ENCODE measurements at places on chromosomes 7 and 10. TPM values are rescaled to one million over a fixed set of nuclear protein-coding genes. Genes with fewer than 3 reads are reported as not detected.

DNA sequence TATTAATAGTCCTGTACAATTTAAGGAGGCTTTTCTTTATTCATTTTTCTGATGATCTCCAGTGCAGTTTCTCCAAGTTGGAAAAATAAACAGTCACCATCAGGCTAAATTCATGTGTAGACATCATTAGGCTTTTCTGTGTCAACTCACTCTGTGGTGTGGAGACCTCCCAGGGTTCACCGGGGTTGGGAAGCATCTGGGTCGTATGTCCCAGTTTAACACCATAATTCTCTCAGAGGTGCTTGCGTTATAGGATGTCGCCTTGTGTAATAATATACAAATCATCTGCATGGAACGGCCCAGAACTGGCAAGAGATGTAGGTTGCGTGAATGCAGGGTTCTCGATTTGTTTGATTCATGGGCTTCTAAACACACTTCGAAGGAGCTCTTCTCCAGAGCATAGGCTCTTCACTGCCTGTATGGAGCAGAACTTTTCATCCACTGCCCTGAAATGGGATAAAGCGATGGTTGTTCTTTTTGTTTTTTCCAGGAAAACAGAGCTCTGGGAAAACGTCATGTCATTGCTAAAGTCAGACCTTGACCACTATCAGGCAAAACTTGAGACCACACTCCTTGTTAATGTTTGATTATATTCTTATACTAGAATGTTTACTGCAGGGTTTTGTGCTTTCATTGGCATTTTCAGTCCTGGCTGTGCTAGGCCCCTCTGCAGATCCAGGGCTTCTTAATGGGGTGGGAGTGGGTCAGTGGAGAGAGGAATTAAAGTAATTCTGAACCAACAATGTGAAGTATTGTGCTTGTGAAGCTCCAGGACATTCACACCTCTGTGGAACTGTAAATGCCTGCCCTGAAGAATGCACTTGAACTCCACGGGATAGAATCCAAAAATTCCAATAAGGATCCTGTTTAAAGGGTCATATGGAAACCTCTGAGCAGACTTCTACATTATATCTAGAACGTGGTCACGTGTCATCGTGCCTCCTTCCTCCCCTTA, 172.8 kb downstream of the TRIL start:
- H3K36me3 ChIP-seq: no peaks in the 10 kb centered on the region
- H3K27ac ChIP-seq: peak overlapping the region; percentile 73
- no peak overlapping the region for H3K4me3 ChIP-seq
- DNase-seq: no peak

DNA sequence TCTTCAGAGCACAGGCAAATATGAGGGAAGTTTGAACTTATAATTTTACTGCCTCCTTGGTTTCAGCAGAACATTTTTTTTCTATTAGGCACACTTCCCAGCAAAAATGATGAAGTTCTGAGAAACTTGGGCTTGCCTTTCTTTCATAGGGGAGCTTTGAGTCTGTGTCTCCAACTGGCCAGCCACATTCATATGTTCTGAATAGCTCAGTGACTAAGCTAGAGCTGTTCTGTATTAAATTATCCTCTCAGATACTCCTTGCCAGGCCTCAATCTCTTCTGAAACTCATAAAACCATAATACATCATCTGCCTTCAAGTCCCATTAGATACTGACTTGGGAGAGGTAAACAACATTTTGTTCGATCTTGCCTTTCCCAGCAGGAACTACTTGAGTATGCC, 476.5 kb downstream of the GPAM start:
- H3K4me3 ChIP-seq: no peak overlapping the region
- no peaks in the 10 kb centered on the region for H3K4me1 ChIP-seq
- H3K27ac ChIP-seq: no peak overlapping the region
- no peak for DNase-seq
- H3K36me3 ChIP-seq: no peaks in the 10 kb centered on the region
- H3K27me3 ChIP-seq: no peaks in the 10 kb centered on the region

Gene CTTNBP2
- total RNA-seq: 14.0 TPM

GRCh38 chr10:128596906-128597305, 470.7 kb upstream of the MKI67 start:
- no peaks in the 10 kb centered on the region for H3K36me3 ChIP-seq
- DNase-seq: no peak
- H3K4me1 ChIP-seq: no peaks in the 10 kb centered on the region
- no peak overlapping the region for H3K4me3 ChIP-seq

DNA sequence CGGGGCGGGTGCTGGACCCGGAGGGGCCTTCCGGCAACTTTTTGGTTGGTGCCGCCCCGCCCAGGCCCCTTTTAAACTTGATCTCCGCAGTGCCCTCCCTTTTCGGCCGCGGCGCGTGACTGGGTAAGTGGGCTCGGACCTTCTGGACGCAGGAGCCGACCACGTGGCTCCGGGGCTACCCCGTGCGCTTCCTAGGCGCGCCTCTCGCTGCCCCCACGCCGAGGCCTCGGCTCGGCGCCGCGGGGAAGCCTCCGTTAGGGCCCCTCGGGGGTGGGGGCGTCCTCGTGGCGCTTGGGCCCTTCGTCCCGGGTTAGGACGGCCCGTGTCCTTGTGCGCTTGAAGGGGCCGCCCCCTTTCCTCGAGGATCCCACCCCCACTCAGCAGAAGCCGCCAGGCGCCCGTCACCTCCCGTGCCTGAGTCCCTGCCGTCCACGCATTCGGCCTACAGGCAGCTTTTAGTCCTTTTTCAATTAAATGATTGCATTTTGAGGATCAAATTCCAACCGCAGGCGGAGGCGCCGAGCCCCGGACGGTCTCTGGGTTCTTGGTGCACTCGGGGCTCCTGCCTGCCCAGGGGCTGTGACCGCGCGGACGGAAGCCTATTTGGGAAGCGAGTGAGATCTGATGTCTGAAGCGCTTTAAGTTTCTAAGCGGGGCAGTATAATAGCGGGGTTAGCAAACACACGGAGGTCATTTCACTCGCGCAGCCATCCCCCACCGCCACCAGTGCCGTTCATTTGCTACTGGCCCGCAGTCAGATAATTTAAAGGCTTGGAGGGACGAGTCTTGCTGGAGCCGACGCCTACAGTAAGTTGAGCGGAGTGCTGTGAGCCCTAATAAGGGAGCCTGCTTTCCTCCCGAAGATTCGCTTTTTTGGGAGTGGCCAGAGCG, 31.8 kb upstream of the TOMM7 start:
- peaks cover 11% of the 10 kb centered on the region for H3K36me3 ChIP-seq
- H3K4me1 ChIP-seq: peaks cover 4% of the 10 kb centered on the region
- peaks cover 17% of the 10 kb centered on the region for H3K27me3 ChIP-seq
- H3K4me3 ChIP-seq: peak overlapping the region; percentile 86

DNA sequence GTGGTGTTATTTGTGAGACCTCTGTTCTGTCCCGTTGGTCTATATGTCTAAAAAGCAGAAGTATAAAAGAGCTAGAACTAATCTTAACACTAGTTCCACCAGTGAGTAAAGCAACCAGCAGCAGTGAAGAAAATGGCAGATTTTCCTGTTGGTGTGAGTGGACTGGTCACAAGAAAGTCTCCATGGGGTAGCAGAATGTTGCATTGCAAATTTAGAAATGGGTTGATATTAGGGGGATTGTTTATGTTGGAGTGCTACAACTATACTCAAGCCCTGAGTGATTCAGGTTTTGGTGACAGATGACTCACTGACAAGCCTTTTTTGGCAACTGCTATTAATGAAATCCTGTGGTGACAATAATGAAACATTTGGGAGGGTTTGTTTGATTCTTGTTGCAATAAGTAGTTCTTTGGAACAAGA, 5.6 kb downstream of the AVL9 start:
- no peak for DNase-seq
- peaks cover 9% of the 10 kb centered on the region for H3K36me3 ChIP-seq
- no peak overlapping the region for H3K4me3 ChIP-seq
- H3K4me1 ChIP-seq: peaks cover 25% of the 10 kb centered on the region
- no peaks in the 10 kb centered on the region for H3K27me3 ChIP-seq
- no peak overlapping the region for H3K27ac ChIP-seq

Gene KNDC1
- total RNA-seq: 11.0 TPM

Gene ADARB2
- total RNA-seq: 1.3 TPM

- DNase-seq: no peak
- H3K27ac ChIP-seq: no peak overlapping the region
Measured at GRCh38 chr7:20529260-20529659, 86.2 kb upstream of the ABCB5 start.

Gene FAM25A
- total RNA-seq: not detected

GRCh38 chr7:12315049-12315448, 88.6 kb downstream of the VWDE start:
- H3K36me3 ChIP-seq: no peaks in the 10 kb centered on the region
- peaks cover 4% of the 10 kb centered on the region for H3K4me1 ChIP-seq
- H3K27ac ChIP-seq: no peak overlapping the region
- no peak for DNase-seq
- H3K4me3 ChIP-seq: no peak overlapping the region

DNA sequence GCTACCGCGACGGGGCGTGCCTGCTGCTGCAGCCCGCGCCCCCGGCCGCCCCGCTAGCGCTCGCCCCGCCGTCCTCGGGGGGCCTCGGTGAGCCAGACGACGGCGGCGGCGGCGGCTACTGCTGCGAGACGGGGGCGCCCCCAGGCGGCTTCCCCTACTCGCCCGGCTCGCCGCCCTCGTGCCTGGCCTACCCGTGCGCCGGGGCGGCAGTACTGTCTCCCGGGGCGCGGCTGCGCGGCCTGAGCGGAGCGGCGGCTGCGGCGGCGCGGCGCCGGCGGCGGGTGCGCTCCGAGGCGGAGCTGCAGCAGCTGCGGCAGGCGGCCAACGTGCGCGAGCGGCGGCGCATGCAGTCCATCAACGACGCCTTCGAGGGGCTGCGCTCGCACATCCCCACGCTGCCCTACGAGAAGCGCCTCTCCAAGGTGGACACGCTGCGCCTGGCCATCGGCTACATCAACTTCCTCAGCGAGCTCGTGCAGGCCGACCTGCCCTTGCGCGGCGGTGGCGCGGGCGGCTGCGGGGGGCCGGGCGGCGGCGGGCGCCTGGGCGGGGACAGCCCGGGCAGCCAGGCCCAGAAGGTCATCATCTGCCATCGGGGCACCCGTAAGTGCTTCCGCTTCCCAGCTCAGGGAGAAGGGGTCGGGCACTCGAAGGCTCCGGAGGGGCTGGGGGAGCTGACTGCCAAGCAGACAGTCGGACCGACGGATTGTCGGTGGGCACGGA, 761 bp downstream of the PTF1A start:
- peak overlapping the region; percentile 88 for H3K4me3 ChIP-seq
- peaks cover 6% of the 10 kb centered on the region for H3K36me3 ChIP-seq
- peak overlapping the region; percentile 52 for H3K27ac ChIP-seq
- H3K4me1 ChIP-seq: peaks cover 27% of the 10 kb centered on the region
- peaks cover 70% of the 10 kb centered on the region for H3K27me3 ChIP-seq

Gene AS3MT
- total RNA-seq: 26.9 TPM

- no peak for DNase-seq
- no peaks in the 10 kb centered on the region for H3K27me3 ChIP-seq
Measured at GRCh38 chr7:26863518-26864308, 677 bp downstream of the SKAP2 start.

GRCh38 chr10:45280113-45280760, 35.2 kb downstream of the OR13A1 start:
- peaks cover 30% of the 10 kb centered on the region for H3K4me1 ChIP-seq
- no peak overlapping the region for H3K4me3 ChIP-seq
- no peaks in the 10 kb centered on the region for H3K27me3 ChIP-seq
- H3K36me3 ChIP-seq: no peaks in the 10 kb centered on the region
- DNase-seq: no peak

GRCh38 chr10:23469596-23470237, 30.8 kb downstream of the OTUD1 start:
- no peak overlapping the region for H3K4me3 ChIP-seq
- peaks cover 4% of the 10 kb centered on the region for H3K4me1 ChIP-seq
- H3K36me3 ChIP-seq: no peaks in the 10 kb centered on the region

DNA sequence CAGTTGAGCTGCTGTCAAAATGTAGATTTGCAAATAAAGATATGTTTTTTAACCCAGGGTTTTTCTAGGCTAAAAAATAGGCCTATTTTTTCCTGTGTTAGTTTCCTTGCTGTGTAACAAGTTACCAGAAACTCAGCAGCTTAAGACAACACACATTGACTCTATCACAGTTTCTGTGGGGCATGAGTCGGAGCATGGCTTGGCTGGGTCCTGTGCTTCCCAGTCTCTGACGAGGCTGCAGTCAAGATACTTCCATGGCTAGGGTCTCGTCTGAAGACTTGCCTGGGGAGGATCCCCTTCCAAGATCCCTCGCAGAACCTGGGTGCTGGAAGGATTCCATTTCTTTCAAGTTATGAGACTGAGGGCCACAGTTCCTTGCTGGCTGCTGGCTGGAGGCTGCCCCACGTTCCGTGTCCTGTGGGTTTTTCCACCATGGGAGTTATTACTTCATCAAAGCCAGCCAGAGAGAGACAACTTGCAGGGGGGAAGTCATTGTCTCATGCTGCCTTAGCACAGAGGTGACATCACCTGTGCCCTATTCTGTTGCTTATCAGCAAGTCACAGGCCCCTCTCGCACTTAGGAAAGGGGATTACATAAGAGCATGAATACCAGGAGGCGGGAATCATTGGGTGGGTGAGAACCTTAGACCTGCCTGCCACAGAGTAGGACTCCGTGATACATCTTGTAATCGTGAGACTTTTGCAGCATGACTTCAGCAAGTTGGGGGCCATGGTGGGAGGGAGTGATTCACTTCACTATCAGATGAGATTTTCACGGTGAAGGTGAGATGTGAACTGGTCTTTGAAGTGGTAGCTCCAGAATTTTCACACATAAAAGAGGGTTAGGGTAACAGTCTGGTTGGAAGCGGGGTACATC, 77.9 kb downstream of the CCNY start:
- H3K27ac ChIP-seq: peak overlapping the region; percentile 29
- no peak for DNase-seq
- H3K4me1 ChIP-seq: peaks cover 23% of the 10 kb centered on the region
- no peak overlapping the region for H3K4me3 ChIP-seq
- H3K27me3 ChIP-seq: no peaks in the 10 kb centered on the region

GRCh38 chr10:99995269-99995668, 14.5 kb downstream of the DNMBP start:
- H3K27me3 ChIP-seq: no peaks in the 10 kb centered on the region
- DNase-seq: no peak
- H3K36me3 ChIP-seq: no peaks in the 10 kb centered on the region
- peaks cover 12% of the 10 kb centered on the region for H3K4me1 ChIP-seq
- no peak overlapping the region for H3K4me3 ChIP-seq
- H3K27ac ChIP-seq: no peak overlapping the region

Gene NOS3
- total RNA-seq: 1.1 TPM

Gene FAM25G
- not detected for total RNA-seq

Gene ADAM8
- 16.3 TPM for total RNA-seq

Gene TET1
- 36.2 TPM for total RNA-seq

DNA sequence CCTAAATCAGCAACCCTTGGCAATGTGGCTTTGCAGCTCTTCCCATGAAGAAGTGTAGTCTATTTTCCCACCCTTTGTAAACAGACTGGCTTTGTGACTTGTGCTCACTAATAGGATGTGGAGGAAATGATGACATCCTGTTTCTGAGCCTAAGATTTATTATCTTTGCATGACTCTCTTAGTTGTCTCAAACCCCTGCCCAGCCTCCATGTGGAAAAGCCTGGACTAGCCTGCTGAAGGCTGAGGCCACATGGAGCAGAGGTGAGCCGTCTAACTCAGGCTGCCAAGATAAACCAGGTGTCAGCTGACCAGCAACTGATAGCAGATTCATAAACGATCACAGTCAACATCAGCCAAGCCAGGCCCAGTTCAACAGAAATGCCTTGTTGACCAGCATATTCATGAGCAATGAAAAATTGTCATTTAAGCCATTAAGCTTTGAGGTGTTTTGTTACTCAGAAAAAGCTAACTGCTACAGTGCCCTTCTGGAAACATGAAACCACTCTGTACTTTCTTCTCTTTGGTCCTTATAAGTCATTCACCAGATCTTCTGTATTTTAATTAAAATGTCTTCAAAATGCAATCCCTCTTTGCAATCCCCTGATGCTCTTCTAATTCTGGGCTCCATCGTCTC, 586.3 kb upstream of the ANKRD30A start:
- no peak overlapping the region for H3K27ac ChIP-seq
- DNase-seq: no peak
- H3K36me3 ChIP-seq: no peaks in the 10 kb centered on the region

Gene CALD1
- 95.4 TPM for total RNA-seq

Data from progenitor cell of endocrine pancreas (in vitro differentiated cells).